ENCODE measurements at places on chromosomes 2 and 18. TPM values are rescaled to one million over a fixed set of nuclear protein-coding genes. Genes with fewer than 3 reads are reported as not detected.

DNA sequence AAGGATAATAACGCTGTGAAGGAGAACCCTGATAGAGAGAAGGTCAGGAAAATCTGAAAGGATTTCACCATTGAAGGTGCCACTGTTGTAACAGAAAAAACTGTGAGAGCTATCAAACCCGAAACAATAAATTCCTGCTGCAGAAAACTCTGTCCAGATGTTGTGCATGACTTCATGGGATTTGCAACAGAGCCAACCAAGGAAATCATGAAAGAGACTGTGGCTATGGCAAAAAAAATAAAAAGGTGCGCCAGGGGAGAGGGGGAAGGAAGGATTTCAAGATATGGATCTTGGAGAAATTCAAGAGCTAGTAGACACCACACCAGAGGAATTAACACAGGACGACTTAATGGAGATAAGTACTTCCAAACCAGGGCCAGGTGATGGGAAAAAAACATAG lies 88.0 kb downstream of the LDLRAD4 start:
- H3K4me1 ChIP-seq = no peaks in the 10 kb centered on the region
- no peak for DNase-seq
- H3K36me3 ChIP-seq = no peaks in the 10 kb centered on the region
- H3K27ac ChIP-seq = no peak overlapping the region

DNA sequence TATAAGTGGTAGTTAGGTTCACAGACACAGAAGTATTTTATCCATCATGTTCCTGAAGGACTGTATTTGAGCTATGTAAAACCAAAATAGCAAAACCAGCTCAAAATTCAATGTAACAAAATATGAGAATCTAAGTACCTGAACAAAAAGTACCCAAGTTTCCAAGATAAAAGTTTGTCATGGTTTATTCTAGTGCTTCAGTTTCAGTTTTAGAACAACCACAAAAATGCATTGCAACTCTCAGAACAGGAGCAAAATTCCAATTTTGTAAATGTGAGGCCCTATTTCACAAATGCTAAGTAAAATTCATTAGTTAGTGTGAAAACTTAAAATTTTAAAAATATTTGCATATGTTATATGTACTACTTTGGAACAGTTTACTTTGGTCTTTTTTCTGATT lies 5.0 kb upstream of the ALPK2 start:
- no peaks in the 10 kb centered on the region for H3K27me3 ChIP-seq
- no peak overlapping the region for H3K27ac ChIP-seq
- H3K4me1 ChIP-seq = no peaks in the 10 kb centered on the region
- DNase-seq = no peak
- no peaks in the 10 kb centered on the region for H3K36me3 ChIP-seq
- no peak overlapping the region for H3K4me3 ChIP-seq

DNA sequence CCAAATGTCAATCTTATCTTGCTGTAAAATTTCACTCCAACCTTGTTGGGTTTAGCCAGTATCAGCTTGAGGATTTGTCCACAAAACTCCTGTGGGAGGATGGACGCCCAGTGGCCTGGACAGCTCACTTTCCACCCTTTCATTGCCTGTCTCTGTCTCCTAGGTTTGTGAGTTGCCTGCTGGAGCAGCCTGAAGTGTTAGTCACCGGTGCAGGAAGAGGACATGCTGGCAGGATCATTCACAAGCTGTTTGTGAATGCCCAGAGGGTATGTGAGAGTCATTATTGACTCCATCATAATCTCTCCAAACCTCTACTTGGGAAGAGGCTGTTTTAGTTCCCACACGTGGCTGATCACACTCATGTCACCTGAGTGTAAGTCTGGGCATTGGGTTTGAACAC lies 112.3 kb downstream of the RAB3GAP1 start:
- no peak overlapping the region for H3K4me3 ChIP-seq
- no peak overlapping the region for H3K27ac ChIP-seq
- no peak for DNase-seq
- H3K4me1 ChIP-seq = no peaks in the 10 kb centered on the region
- H3K27me3 ChIP-seq = no peaks in the 10 kb centered on the region

DNA sequence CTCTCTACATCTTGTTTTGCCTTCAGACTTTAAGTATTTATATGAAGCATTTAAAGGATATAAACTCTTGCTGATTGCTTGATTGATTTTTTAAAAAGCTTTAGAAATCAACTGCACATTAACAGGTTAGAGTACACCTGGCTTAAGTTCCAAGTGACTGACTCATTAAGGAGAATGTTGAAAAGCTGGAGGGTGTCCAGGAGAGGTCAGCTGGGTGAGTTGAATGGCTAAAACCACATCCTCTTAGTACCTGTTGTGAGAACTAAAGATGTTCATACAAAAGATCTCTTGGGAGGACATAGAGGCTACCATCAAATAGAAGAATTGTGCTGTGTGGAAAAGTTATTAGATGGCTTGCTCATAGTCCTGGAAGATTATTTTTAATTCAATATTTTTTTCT lies 206.8 kb downstream of the TXNL1 start:
- H3K27me3 ChIP-seq = no peaks in the 10 kb centered on the region
- no peaks in the 10 kb centered on the region for H3K36me3 ChIP-seq
- no peak overlapping the region for H3K27ac ChIP-seq
- no peak for DNase-seq
- H3K4me1 ChIP-seq = no peaks in the 10 kb centered on the region

Gene DES
- total RNA-seq = 59.4 TPM

All from upper lobe of right lung (tissue), 1 donor.